RWPE2 (cell line): ENCODE measurements at places on chromosomes 11 and 22.

- DNase-seq = peak; percentile 92
Observed at GRCh38 chr11:35166369-35167360, 27.7 kb downstream of the CD44 start.

GRCh38 chr11:47495011-47495855 is 46.3 kb upstream of the RAPSN start:
- no peak for DNase-seq

DNA sequence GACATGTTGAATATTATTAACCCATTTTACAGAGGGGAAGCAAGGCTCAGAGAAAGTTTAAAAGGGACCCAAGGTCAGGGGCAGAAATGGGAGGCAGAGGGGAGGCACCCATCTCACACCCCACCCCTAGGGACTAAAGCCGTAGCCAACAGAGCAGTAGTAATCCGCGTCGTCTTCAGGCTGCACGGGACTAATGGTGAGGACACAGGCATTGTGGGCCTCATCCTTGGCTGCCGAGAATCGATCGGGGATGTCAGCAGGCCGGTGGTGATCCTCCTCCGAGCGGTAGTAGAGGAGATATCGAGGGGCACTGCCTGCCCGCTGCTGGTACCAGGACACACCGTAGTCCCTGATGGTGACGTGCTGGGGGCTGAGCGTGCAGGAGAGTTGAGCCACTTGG is 1.5 kb downstream of the VPREB3 start:
- no peak for DNase-seq

GRCh38 chr22:23503736-23504440 is 76.2 kb downstream of the IGLL1 start:
- DNase-seq = no peak

GRCh38 chr22:50600967-50601668 is 525 bp downstream of the MAPK8IP2 start:
- DNase-seq = peak; percentile 45

GRCh38 chr11:11622772-11623171 is 967 bp upstream of the GALNT18 start:
- no peak for DNase-seq

DNA sequence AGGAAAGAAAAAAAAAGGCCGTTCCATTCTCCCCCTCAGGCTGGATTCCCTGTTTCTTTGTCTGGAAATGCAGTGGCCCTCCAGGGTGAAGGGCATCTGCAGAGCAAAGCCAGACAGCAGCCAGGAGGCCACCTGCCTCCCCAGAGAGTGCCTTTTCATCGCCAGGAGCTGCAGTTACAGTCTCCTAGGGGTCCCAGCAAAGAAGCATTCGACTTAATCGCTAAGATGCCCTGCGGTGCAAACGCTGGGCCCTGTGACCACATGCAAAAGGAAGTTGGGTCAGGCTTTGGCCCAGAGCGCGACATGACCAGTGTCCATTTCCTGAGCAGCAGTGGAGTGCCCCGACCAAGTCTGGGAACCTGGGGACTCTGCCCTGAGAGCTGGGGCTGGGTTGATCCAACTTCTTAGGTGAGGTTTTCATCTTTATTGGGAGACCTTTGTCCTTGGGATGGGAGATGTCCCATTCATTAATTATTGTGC is 304.6 kb downstream of the OPCML start:
- DNase-seq = no peak

DNA sequence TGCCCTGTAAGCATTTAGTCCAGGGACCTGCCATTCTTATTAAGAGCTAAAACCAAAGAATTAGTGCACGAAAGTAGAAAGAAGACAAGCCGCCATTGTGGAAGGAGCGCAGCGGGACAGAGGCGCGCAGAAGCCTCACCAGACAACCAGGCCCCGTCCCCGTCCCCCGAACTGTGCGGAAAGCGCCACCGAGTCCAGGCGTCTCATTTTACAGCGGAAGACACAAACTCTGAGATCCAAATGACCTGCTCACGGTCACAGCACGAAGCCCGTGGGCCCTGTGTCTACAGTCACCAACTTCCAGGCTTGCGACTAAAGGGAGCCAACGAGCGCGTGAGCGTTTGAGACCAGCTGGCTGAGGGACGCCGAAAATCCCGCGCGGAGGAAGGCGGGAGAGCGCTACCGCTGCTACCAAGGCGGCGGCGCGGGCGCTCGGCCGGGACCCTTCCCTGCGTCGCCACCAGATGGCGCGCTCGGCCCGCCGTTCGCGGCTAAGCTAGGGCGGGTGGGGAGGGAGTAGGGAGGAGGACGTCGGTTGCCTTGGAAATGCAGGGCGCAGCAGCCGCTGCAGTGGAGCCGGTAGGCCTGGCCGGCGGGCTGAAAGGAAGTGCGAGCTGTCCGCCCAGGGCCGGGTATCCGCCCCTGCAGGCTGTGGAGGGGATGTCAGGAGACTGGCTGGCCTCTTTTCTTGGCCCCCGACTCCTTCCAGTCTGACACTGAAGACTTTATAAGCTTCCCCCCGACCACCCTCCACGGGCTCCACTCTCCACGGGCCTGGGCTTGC is 434 bp upstream of the CCDC83 start:
- peak; percentile 84 for DNase-seq

DNA sequence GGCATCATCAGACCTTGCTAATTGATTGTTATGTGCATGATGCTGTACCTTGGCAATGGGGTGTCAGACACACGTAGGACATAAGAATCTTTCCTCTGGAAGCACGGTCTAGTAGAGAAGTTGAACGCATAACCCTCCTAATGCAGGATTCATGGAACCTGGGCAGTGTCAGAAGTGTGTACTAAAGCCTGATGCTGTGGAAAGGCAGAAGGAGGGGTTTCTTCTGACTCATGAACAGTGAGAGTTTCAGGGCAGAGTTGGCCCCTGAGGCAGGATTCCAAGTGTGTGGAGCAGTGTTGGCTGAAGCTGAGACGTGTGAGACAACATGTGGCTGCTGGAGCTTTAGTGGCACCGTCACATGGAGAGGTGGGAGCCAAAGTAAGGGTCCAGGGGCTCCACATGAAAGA is 3.5 kb downstream of the PANX1 start:
- DNase-seq = peak; percentile 76

GRCh38 chr11:17568944-17569343 is 21.9 kb downstream of the OTOG start:
- no peak for DNase-seq

DNA sequence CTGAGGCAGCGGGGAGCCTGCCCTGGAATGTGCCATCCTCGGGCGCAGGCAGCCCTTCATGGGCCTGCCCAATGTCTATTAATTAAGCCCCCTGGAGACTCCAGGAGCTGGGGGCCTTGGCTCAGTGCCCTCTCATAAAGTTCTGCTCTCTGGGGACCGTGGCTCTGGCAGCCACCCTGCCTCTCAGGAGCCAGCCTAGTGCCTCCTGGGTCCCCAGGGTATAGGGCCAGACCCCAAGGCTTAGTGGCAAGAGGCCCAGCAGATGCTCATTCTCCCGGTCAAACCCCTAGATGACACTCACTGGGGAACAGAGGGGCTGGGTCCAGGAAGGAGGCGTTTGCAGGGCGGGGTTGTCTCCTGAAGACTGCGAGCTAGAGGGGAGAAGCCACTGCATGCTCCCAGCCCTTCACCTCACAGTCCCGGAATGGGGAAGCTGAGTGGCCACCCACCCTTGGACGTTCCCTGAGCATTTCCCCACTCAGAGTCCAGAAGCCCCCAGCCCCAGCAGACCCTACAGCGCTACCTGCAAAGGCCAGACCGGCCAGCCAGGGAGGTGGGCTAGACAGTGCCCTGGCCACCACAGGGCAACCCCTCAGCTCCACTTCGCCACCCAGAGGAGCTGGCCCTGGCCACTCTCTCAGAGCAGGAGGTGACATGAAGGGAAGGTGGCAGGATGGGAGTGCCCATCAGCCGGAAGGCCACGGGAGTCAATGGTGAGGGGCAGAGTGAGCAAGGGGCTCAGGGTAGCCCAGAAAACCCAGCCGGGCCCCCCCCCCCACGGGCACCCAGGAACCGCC is 83.0 kb downstream of the CDKN1C start:
- peak; percentile 43 for DNase-seq

GRCh38 chr11:68666849-68667248 is 17.5 kb upstream of the GAL start:
- peak; percentile 64 for DNase-seq

GRCh38 chr11:75563978-75564552 is 2.0 kb downstream of the SERPINH1 start:
- no peak for DNase-seq

GRCh38 chr11:117064275-117064674 is 34.0 kb downstream of the SIK3 start:
- DNase-seq = no peak

DNA sequence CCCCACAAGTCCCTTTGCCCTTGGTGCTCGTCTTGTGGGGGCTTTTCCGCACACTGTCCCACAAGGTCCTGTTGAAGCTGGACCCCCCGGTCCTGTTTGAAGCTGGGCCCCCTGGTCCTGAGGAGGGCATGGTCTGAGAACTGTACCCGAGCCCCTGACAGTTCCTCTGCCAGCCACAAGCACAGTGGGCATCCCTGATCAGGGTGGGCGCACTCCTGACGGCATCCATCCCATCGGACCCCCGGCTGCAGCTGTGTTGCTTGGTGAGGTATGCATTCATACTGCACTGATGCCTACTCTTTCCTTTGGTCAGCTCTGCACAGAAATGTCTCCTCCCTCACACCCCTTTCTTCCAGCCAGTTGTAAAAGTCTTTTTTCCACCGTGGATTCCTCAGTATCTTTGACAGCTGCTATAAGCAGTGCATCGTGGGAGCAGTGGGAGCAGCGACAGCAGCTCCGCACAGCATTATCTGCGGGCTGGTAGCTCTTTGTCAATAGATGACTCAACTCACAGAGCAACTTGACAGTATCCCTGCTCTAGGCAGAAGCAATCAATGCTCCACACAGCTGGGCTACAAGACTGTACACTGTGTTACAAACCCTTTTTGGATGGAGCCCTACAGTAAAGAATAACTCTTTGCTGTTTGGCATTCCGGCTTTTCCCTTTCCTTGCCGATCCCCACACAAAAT is 1030.8 kb upstream of the CCDC90B start:
- no peak for DNase-seq

- DNase-seq = no peak
Observed at GRCh38 chr11:125412177-125412496, 83.9 kb downstream of the FEZ1 start.

DNA sequence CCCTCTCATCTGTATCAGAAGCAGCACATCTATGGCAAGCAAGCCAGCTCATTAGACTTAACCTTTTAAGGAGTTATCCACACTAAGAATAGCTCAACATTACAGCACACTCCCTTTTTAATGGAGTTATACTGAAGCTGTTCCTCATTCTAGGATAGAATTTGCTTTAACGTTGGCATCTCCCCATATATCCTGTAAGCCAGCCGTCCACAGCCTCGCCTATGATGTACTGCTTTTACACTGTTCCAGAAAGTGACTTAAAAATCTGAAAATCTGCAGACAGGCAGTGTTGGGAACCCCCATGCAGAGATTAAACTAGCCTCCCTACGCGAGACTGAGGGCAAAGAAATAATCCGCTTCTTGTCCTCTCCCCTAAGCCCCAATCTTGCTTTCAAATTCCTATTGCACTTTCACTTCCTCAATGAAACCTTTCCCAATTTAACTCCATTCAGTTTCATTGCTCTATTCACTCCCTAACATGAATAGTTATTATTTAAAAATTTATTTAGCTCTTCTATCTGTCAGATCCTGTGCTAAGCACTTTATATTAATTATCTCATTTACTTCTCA is 225.0 kb downstream of the BLID start:
- no peak for DNase-seq

- DNase-seq = no peak
Observed at GRCh38 chr11:16945671-16946469, 68.3 kb downstream of the PLEKHA7 start.

GRCh38 chr22:41876275-41876674 is 38.6 kb downstream of the SHISA8 start:
- no peak for DNase-seq

DNA sequence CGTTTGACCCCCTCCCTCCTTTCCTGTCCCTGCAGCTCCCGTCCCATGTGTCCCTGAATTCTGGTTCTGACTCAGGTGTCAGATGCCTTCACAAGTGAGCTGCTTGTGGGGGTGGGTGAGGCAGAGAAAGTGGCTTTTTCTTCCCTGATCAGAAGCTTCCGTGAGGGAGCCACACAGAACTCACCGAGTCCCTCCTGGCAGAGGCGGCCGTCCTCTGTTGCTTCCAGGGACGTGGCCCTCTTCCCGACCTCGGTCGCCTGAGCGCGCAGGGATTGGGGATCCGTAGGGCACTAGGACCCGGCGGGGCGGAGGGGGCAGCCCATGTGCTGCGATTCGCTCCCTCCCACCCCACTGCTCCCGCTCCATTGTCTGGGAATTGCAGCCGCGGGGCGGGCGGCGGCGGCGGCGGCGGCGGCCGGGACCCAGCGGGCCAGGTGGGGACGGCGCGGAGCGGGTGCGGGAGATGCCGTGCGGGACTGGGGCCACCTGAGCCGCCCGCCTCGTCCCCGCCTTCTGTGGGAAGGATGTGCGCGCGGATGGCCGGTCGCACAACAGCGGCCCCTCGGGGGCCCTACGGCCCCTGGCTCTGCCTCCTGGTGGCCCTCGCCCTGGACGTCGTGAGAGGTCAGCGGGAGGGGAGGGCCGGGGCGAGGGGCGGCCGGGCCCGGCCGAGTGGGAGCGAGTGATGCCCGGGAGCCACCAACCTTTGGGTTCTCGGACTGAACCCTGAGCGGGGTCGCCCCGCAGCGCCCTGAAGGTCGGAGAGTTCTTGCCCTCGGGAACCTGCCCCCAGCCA is at the start of gene TMEM132A:
Gene TMEM132A (plus strand): TSS at position 351 of the 796 bp plus-strand sequence. CDS start 174 bp downstream, at position 525.
- DNase-seq = no peak

DNA sequence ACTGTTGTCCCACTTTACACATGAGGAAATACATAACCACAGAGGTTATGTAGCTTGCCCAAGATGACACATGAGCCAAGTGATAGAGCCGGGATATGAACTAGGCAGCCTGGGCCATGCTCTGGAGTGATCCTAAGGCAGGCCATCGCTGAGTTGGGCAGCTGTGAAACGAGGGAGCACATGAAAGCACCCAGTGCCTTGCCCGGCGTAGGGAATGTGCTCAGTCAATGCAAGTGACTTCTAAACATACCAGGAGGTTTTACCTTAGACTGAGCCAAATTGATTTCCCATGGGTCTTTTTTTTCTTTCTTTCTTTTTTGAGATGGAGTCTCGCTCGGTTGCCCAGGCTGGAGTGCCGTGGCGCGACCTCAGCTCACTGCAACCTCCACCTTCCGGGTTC is 10.5 kb downstream of the GRIK4 start:
- no peak for DNase-seq

- DNase-seq = no peak
Observed at GRCh38 chr11:107468596-107468995, 11.0 kb upstream of the CWF19L2 start.

GRCh38 chr11:35101223-35101622 is 37.7 kb upstream of the CD44 start:
- DNase-seq = no peak

DNA sequence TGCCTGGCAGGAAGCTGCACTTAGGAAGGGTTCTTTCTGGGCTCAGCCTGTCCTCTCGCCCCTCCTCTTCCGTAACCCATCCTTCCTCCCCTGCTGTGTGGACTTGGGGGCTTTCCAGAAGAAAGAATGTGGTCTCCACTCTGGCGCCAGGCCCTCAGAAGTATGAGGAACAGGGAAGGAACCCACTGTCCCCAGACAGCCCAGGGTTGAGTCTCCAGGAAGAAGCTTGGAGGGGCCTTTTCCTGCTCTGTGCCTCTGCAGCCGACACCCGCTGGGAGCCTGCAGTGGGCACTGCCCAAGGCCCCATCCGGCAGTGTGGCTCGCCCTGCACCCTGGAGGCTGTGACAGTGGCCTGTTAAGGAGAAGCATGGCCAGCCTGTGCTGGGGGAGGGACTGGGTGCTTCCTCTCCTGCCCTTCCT is 112.6 kb downstream of the ST3GAL4 start:
- no peak for DNase-seq
